ENCODE measurements at places on chromosomes 1 and 21.

- no peak for DNase-seq
These were observed 77.9 kb downstream of the ZC3H11B start for GRCh38 chr1:219534991-219535390.

DNA sequence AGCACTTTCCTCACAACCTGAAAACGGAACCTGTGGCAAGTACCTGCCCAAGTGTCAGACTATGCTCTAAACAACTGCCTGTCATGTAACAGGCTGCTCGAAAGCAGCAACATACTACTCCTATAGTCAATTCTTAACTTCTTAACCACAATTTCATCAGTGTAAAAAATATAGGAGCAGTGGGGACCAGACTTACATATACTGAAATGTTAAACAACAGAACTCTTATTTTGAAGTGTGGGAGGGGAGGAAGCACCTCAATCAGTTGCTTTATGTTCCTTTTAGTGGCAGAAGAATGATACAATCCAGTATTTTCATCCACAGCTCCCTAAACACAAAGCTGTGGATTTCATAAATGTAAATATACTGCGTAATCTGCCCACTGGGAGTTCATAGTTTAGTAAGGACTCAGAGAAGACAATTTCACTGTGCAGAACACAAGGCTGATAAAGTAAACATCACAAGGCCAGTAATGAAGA, 44.2 kb downstream of the WLS start:
- DNase-seq = no peak

DNA sequence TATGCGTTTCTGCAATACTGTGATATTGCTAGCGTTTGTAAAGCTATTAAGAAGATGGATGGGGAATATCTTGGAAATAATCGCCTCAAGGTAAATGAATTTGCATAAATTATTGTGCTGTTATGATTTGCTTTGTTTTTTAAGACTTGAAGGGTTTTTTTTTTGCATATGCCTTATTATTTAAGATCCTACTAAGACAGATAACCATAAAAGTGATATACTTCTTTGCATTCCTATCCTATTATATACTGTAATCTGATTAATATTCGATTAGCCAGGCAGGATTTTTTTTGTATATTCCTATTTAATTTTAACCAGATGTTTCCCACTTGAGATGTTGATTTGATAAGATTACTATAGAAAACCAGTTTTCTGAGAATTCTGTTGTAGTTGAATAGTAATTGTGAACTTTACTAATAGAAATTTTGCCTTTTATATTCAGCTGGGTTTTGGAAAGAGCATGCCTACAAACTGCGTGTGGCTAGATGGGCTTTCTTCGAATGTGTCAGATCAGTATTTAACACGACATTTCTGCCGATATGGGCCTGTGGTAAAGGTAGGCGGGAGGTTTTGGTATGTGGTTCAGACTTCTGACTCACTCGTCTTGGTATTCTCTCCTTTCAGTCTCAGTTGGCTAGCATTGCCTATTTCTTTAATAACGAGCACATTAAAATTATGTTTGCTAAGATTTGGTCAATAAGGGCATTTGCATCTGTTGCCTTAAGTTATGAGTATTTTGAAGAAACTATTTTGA, 56.8 kb downstream of the ZBTB17 start:
- no peak for DNase-seq

GRCh38 chr1:25031966-25032667, 102.0 kb upstream of the RUNX3 start:
- DNase-seq = no peak

DNA sequence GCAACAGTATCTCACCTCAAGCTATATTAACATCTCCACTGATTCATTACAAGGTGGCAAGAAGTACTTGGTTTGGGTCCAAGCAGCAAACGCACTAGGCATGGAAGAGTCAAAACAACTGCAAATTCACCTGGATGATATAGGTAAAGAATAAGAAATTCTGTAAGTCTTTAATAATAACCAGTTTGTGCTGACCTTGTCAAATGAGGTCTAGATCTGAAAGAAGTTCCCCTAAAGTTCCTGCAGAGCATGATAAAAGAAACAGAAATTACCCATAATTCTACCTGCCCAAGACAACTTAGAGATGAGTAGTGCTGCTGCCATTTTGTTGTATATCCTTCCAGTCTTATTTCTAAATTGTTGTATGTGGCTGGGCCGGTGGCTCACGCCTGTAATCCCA, 34.5 kb downstream of the IL23R start:
- DNase-seq = no peak

DNA sequence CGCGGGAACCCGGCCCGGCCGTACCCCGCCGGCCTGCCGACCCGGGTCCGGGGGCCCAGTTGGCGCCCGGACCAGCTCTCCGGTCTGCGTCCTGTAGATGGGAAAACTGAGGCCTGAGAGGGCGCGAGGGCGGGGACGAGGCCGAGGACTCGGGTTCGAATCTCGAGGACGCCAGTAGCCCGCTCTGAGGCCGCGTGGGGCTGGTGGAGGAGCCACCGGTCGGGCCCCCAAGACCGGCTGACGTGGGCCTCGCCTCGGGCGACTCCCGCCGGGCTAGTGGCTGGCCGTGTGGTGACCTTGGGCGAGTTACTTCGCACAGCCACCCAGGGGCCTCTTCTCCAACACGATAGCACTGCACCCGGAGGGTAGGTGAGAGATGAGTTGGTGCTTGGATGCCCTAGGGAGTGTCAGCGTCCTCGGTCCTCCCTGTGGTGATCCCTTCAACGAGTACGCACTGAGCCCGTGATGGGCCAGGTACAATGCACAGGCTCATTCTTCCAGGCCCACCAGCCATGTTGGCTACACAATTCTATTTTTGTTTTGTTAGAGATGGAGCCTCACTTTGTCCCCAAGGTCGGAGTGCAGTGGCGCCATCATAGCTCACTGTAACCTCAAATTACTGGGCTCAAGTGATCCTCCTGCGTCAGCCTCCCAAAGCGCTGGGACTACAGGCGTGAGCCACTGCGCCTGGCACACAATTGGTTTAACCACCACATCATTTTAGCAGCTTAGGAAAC, 404 bp upstream of the SCMH1 start:
- peak; percentile 20 for DNase-seq

DNA sequence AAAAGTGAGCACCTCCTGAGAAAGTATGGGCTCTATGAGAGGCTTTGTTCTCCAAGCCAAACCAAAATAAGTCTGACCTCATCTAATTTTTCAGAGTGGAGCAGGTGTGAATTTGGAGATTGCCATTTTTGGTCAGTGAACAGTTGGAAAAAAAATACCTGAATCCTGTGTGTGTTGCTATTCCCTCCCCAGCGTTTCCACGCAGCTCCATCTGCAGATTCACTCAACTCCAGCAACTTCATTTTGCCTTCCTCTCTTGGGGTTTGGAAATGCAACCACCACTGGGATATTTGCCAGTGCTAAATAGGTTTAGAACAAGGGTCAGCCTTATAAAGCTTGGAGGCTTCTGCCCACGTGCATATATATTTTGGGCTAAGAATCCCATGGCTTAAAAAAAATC, 11.2 kb downstream of the CASQ2 start:
- no peak for DNase-seq

- no peak for DNase-seq
These were observed 137.5 kb downstream of the HS2ST1 start for GRCh38 chr1:87051965-87052364.

GRCh38 chr21:32844653-32845436, 73.3 kb upstream of the PAXBP1 start:
- no peak for DNase-seq

DNA sequence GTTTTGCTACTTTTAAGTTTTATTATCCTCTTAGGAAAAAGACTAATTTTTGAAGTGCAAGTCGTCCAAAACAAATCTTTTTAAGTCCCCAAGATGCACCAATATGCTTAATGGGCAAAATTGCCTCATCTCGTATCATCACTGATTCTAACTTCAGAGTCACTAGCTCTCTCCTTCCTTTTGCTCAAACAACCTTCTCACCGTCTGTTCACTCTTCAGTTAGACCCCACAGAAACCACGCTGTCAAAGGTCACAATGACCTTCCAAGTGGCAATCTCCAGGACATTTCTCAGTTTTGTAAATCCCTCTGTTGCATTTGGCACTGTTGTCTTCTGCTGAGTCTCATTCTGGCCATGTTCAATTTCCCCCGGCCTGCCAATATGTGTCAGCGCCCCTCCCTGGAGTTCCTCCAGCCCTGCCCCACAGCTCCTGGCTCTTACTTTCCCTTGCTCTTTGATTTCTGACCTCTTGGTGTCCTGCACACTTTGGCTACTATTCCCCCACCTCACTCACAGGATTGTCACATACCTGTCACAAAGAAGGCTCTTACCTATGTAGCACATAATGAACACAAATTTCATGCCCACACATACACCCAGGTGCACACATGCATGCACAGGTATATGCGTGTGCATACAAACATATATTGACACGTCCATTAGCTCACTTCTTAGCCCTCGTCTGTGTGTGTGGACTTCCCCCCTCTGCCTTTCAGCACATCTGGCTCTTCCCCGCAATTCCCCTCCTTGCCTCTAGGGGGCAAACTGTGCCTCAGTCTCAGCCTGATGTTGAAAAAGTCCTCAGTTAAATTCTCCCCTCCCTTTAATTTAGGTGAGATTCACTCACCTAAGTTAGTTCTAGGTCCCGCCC, 354.0 kb upstream of the DUSP10 start:
- peak; percentile 30 for DNase-seq

DNA sequence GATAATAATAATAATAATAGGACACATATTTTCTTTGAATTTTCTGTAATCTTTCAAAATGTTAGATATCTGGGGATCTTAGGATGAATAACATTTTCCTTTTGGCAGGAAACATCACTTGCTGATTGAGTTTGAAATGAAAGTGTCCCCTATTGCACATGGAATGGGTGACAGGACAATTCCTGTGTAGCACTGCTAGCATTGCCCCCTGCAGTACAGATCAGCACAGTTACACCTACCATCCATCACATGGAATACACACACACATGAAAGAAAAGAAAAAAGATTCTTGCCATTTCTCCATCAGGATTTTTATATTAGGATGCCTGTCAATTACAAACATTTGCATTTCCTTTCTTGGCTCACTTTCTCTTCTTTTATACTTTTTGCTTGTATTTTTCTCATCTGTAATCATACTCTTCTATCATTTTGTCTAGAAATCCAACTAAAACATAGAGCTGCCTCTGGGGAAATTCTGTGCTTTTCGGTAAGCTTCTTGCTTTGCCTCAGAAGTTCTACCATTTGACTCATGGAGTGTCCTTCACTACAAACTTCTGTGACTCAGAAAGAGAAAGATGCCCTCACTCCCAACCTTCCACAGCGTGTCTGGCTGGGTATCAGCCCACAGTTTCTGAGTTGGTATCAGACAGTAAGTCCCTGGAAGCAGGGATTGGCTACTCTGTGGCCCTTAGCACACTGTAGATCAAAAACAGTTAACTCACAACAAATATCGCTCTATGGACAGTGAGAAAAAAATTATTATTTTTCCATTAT, 641.2 kb downstream of the PTPRC start:
- DNase-seq = no peak

- DNase-seq = no peak
These were observed 10.2 kb downstream of the UBIAD1 start for GRCh38 chr1:11283151-11283550.

- DNase-seq = no peak
These were observed 62.7 kb downstream of the RUSC1 start for GRCh38 chr1:155383406-155383805.

DNA sequence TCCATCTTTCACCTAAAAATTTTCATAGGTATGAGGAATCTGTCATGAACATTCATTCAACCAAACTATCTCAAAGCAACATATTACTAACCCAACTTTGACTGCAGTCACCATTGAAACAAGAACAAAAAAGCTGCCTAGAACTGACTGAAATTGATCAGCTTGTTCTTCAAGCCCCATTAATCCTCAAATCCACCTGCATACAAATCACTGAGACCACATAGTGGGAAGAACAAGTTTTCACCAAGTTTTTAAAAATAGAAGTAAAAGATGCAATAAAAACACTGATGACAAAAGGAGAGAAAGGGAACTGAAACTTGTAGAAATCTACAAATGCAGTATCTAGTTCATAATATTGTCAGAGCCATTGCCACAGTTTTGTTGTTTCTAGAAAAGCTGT, 6.1 kb downstream of the SORT1 start:
- DNase-seq = no peak

GRCh38 chr1:220768126-220768601, 18.5 kb upstream of the MTARC1 start:
- no peak for DNase-seq

DNA sequence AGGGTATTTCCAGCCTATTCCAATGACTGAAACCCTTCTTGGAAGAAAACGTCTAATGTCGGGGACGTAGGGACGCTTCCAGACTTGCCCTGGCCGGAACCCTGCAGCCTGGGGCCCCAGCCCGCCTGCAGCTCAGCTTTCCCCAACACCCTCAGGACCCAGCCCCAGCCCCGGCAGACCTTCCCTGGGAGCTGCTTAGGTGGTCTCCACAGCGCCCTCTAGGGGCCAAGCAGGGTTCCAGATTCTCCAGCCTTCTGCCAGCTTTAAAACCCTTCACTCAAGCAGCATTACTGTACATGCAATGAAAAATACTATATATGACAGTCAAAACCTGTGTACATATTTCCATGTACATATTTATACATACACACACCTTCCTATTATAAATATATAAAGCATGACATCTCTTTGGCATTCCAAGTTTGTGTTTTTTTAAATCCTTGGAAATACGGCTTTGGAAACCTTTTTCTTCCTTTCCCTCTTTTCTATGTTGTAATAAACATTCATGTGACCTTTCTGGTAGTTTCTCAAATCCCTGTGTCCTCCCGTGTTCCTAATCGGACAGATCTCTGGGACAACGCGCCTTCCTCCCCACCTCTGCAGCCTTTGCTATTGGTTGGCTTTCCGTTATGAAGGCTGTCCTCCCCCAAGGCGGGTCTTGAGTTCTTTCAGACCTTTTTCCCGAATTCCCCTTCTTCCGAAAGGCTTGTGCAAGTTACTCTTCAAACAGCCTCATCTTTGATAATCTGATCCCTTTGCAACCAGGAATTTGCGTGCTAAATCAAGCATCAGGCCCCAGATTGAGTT, 60.3 kb downstream of the STUM start:
- DNase-seq = peak; percentile 72

- no peak for DNase-seq
These were observed 616.1 kb upstream of the ADAMTS5 start for GRCh38 chr21:27582948-27583430.

DNA sequence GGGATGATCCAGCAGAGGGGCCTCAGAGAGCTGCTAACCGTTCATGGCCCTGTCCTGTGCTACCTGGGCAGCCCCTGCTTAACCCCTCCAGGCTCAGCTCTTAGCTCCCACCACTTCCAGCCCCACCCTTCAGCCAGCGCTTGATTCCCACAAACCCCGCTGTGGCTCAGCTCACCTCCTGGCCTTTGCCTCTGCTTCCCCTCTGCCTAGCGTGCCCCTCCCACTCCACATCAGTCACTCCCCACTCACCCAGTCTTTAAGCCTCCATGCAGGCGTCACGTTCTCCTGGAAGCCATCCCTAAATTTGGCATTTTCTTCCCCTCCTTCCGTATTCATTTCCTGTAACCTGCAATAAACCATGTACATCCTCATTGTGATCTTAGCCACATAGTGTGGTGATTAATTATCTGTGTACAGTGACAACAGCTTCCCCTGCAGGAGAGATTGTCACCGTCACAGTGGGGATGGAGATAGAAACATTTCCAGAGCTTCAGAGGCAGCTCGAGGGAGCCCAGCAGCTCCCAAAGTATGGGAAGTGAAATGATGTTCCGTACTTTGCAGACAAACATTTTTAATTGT, 65.5 kb downstream of the EPHB2 start:
- no peak for DNase-seq
